ENCODE measurements at places on chromosomes 5 and 9. TPM values are rescaled to one million over a fixed set of nuclear protein-coding genes. Genes with fewer than 3 reads are reported as not detected.

The SPINK6 gene
- total RNA-seq, result not detected

The CXCL14 gene
- total RNA-seq, result not detected

DNA sequence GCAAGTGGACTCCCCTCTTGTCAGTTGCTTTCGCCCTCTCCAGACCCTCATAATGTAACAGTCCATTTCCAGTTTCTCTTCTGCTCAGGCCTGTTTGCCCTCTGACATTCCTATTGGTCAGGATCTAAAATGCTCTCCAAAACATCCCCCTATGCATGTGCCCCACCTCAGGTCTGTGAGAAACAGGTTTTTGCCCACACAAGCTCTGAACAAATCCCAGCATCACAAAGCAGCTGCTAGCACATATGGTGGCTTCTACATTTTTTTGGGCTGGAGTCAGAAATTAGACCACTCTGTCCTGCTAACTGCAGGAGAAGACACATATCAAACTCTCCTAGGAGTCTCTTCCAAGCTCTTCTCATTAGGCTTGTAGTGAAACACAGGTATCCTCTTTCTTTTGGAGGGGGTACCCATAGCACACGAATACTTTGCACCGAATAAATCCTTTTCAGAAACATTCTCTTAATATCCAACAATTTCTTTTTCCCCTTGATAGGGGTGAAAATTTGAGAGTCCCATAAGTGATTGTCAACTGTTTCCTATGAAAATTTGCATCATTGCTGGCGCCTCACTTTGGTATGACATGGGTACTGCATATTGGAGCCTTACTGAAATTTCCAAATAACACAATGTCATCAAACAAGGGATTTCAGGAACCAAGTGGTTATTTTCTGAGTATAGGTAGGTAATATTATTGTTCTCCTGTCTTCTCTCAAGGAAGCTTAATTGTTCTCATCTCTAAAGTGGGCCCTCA lies 19.3 kb upstream of the HSPA9 start:
- DNase-seq, result no peak

GRCh38 chr5:15387931-15388524 lies 112.0 kb upstream of the FBXL7 start:
- no peak for DNase-seq

The SEMA5A gene
- total RNA-seq, result 1.1 TPM

All from activated CD4-positive, alpha-beta memory T cell treated with anti-CD3 and anti-CD28 coated beads, Interleukin-2, amount 10 ng/mL, durations not matched to agents 7 days and 5 days (primary cell).